ENCODE measurements at places on chromosomes 3 and 15. TPM values are rescaled to one million over a fixed set of nuclear protein-coding genes. Genes with fewer than 3 reads are reported as not detected.

GRCh38 chr3:4734454-4734853 is 241.3 kb downstream of the ITPR1 start:
- H3K4me1 ChIP-seq: peaks cover 36% of the 10 kb centered on the region
- peaks cover 2% of the 10 kb centered on the region for H3K36me3 ChIP-seq
- no peak for DNase-seq
- H3K27me3 ChIP-seq: no peaks in the 10 kb centered on the region
- H3K27ac ChIP-seq: peak overlapping the region; percentile 83
- no peak overlapping the region for H3K4me3 ChIP-seq

GRCh38 chr3:164174059-164174458 is 904.2 kb downstream of the SI start:
- no peaks in the 10 kb centered on the region for H3K36me3 ChIP-seq
- no peaks in the 10 kb centered on the region for H3K27me3 ChIP-seq

The AMT gene
- 5.9 TPM for total RNA-seq

The MYZAP gene
- 0.15 TPM for total RNA-seq

The CRTAP gene
- 62.8 TPM for total RNA-seq

Data from T-helper 17 cell (primary cell).